ENCODE measurements at places on chromosomes 4 and X. TPM values are rescaled to one million over a fixed set of nuclear protein-coding genes. Genes with fewer than 3 reads are reported as not detected.

DNA sequence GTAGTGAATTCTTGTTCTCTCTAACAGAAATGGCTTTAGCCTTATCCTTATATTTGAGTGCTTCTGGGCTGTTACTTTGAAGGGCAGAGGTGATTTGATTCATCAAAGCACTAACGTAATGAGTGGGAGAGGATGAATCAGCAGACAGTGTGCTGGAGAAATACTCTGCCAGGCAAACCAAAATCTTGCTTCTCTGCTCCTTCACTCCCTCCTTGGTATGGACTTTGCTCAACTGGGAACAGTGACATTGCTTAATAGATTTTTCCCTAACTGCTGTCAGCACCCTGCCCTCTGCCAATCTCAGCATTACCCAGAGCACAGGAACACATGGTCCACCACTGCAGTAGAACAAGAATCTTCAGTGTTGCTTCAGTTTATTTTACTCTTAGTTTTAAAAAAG is 56.0 kb downstream of the PDLIM5 start:
- no peak for DNase-seq

- DNase-seq: no peak
These were observed 119.9 kb downstream of the ANK2 start for GRCh38 chr4:113169368-113169767.

DNA sequence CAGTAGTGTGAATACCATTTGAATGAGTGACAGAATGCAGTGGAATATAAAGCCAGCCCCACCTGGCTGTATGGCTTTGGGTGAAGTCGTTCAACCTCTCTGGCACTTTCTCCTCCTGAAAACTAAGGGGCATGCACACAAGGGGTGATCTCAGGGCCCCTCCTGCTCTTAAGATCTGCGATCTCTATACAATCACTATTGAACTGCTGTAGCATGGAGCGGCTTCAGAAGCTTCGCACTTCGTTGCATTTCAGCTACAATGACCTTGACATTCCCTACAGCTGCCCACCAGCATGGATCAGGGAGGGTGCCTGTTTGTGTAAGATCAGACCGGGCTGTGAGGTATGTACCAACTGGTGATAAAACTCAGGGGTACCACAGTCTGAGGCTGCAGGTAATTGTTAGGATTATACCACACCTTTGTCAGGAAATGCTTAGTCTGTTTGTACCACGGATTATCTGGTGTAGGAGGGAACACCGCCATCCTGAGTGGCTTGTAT is 85.2 kb downstream of the AASDH start:
- DNase-seq: no peak

DNA sequence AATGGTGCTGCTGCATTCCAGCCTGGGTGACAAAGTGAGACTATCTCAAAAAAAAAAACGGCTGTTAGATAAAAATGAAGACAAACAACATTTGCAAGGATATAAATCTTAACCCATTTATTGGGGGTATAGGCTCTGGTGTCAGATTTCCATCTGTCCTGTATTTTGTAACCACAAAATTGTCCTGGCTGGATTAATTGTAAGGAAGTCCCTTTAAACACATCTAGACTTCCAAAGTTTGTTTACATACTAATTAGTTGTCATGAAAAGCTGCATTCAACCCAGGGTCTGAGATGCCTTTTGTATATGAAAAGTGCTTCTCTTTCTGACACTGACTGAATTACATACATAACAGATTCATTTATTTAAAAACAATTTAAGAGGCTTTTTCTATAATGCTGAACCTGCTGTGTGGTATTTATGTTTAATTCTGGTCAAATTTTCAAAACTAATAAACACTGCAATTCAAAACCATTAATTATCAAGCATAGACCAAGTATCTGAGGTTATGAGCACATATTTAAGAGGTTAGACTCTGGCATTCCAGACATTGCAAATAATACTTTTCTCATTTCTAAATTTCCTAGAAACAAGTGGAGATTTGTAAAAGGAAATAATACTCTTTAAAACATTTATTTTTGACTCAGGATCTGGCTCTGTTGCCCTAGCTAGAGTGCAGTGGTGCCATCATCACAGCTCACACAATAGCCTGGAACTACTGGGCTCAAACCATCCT is 17.5 kb upstream of the UGDH start:
- DNase-seq: no peak

DNA sequence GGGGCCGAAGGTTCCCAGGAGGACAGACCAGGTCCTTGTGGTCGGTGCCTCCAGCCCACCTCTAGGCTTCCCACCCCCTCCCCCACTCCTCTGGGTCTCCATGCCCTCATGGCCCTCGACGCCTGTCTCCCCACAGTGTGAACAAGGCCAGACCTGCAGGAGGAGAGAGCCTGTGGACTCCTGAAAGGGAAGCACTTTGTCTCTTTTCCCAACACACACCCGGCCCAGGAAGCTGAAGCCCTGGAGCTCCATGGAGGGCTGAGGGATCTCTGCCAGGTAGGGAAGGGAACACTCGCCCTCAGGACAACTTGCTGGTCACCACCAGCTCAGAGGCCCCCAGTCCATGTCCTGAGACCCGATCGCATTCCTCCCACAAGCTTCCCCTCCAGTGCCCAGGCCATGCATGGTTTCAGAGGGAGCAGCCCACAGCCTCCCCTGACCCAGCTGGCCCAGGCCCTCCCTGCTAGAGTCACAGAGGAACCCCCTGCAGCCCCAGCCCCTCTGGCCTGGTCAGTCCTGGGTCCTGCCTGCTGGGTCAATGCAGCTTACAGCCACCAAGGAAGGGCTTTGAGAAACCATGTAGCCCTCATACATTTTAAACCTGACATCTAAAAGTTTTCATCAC is 60.8 kb downstream of the ABLIM2 start:
- no peak for DNase-seq

DNA sequence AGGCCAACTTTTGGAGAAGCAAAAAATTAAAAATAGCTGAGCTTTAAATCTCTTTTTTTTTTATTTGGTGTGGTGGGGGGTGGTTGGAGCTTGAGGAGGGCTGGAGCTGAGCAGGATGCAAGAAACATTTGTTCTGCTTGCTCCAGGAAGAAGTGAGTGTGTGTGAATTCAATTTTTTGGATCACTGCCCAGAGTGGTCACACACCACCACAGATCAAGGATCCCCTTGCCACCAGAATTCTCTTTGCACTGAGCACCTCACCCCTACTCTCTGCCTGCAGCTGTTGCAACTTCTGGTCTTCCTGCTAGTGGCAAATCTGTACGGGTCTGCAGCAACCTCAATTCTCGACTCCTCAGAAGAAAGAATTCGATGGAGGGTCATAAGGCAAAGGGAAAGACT is 19.9 kb upstream of the PLP1 start:
- DNase-seq: no peak

- no peak for DNase-seq
These were observed 124.7 kb upstream of the LNX1 start for GRCh38 chr4:53716011-53716410.

- no peak for DNase-seq
These were observed 503 bp upstream of the PDE5A start for GRCh38 chr4:119629142-119629471.

- DNase-seq: no peak
These were observed 252.3 kb upstream of the PSAPL1 start for GRCh38 chr4:7687006-7687405.

DNA sequence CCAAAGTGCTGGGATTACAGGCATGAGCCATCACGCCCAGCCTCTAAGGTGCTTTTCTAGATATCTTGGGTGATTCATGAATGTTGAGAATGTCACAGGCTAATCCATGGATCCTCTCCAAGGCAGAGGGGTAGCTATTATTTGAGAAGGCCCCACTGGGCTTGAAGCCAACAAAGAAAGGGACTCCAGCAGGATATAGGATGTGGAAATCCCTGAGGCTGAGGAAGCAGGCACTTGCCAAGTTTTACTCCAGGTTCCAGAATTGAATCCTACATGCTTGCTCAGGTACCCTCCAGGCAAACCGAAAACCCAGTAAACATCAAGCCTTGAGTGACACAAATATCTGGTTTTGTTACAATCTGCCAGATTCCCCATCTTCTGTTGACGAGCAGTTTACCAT is 15.8 kb downstream of the NLGN3 start:
- no peak for DNase-seq

GRCh38 chrX:117957128-117957527 is 159.5 kb downstream of the KLHL13 start:
- DNase-seq: no peak

- DNase-seq: no peak
These were observed 65.3 kb downstream of the CASP3 start for GRCh38 chr4:184583738-184584502.

DNA sequence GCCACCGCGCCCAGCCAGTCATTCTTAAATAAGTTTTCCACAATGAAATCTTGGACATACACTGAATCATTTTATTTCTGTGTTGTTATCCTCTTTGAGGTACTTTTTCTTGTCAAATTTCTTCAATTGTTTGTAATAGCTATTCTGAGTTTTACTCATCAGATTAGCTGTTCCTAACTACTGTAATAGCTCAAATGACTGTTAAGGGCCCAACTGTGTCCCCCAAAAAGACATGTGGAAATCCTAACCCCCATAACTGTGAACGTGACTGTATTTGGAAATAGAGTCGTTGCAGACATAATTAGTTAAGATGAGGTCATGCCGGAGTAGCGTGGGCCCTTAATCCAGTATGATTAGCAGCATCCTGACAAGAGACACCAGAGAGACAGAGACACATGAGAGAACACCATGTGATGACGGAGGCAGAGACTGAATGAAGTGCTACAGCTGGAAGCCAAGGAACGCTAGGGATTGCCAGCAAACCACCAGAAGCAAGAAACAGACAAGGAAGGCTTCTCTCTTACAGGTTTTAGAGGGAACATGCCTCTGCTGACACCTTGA is 22.9 kb downstream of the ACOT9 start:
- DNase-seq: no peak

GRCh38 chr4:4383085-4383484 is 3.8 kb upstream of the NSG1 start:
- DNase-seq: no peak

GRCh38 chrX:1425381-1425780 is 27.3 kb downstream of the ASMTL start:
- DNase-seq: no peak

GRCh38 chr4:41169256-41169800 is 45.0 kb downstream of the APBB2 start:
- DNase-seq: no peak

- no peak for DNase-seq
These were observed 175.4 kb downstream of the TBCK start for GRCh38 chr4:106140601-106141000.

DNA sequence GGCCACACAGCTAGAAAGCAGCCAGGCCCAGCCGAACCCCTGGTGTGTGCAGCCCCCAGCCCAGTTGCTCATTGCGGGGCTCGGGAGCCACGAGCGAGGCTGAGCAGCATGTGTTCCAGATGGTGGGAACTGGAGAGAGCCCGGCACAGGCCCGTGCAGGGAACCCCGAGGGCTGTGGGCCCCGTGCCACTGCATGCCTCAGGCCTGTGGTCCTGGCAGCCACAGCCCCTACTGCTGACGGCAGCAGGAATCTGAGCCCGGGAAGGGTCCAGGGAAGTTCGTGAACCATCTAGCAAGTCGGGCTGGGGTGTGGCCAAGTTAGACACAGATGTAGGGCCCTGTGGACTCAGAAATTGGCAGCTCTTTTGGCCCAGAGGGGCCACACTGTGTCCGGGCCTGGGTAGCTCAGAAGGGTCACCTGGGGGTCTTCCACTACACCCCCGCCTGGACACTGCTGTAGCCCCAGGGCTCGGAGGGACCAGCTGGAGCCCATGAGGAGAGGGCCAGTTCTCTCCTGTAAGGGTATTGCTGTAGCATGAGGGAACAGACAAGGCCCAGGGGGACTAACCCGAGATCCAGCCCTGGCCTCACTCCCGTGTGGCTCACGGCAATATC is 12.1 kb downstream of the HTRA3 start:
- DNase-seq: peak; percentile 65

DNA sequence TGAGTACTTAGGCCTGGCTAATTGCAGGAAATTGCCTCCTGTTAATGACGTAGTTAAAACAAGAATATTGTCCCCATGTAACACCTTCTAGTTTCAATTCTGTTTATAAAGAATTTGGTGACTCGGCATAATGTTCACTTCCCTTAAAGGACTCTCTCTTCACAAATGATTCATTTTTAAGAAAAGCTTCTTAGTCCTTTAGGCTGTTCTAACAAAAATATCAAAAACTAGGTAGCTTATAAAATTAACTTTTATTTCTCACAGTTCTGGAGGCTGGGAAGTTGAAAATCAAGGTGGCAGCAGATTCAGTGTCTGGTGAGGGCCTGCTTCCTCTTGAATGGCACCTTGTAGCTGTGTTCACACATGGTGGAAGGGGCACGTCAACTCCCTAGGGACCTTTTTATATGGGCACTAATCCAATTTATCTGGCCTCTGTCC is 23.8 kb downstream of the COL25A1 start:
- DNase-seq: no peak

DNA sequence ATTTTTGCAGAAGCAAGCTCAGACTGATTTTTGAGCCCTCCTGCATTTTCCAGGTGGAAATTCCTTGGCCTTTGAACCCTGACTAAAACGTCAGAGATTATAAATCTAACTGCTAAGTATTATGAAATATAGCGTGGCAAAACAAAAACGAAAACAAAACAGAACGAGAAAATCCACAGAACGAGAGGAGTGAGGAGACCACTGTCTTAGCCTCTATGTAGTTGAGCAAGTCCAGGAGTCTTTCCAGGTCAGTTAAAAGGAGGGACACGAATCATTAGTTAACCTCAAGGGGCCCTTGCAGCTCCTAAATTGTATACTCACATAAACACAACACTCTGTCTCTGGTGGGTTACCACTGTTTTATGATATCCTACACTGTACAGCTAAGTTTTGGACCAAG is 80.2 kb downstream of the SYNPO2 start:
- DNase-seq: no peak

DNA sequence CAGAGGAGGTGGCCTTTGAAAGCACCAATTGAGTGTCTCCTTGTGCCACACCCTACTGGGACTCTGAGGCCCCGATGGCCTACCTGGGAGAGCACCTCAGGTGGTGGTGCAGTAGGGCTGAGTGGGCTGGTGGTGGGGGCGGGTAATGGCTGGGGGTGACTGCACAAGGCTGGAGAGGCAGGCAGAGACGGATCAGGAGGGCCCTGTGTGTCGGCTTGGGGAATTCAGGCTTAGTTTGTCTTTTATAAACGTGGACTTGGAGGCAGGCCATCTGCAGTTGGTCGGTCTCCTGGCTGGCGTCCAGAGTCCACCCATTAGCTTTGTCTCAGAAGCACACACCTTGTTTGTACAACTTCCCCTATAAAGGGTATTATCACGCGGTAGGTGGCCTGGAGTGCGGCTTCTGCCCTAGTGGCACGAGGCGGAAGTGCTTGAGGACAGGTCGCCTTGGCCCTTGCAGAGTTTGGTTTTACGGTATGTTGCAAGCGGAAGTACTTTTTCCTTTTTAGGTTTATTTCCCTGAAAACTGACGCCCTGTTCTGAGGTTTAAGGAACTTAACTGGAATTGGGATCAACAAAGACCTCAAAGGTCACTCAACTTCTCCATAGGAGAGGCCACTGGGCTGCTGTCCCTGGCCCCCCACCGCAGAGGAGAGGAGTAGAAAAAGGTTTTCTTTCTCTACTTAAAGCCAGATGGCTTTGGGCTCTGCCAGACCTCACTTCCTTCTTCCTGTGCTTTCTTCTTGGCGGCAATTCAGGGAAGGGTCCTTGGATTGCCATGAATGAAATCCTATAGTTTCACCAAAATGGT is 8.0 kb downstream of the TBC1D14 start:
- peak; percentile 96 for DNase-seq

GRCh38 chr4:16598597-16599206 is 299.7 kb downstream of the LDB2 start:
- no peak for DNase-seq

SPANXN4 gene
- total RNA-seq: not detected

CHRDL1 gene
- total RNA-seq: 33.1 TPM

TMSB15A gene
- total RNA-seq: 0.42 TPM

GALNTL6 gene
- 0.21 TPM for total RNA-seq

BTK gene
- total RNA-seq: 1.7 TPM

AVPR2 gene
- 0.64 TPM for total RNA-seq

HPSE gene
- total RNA-seq: 23.8 TPM

ARR3 gene
- 1.2 TPM for total RNA-seq

Data from left colon (tissue), 2 donors.